Progenitor cell of endocrine pancreas (in vitro differentiated cells): ENCODE measurements at places on chromosomes 3 and 15.
A peak's percentile ranks its signal among the peaks of the same experiment; 100 is the strongest.

GRCh38 chr15:68383161-68384074, 48.5 kb downstream of the ITGA11 start:
- no peak for DNase-seq

DNA sequence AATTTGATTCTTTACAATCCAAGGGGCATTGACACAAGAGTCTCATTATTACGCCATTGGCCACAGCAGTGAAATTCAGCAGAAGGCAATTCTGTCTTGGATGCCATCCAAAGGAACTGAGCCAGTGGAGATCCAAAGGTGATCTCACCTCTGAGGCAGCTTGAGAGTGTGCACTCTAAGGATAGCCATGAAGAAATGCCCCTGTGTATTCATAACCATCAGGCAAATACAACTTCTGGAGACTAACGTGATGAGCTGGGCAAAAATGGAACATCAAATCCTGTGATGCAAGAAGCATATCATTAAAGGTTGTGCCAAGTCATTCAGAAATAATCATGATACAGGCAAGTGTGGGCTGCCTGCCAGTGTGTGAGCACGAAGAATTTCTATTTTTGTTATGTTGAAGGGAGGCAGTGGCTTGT, 41.4 kb downstream of the ROBO2 start:
- DNase-seq: no peak

DNA sequence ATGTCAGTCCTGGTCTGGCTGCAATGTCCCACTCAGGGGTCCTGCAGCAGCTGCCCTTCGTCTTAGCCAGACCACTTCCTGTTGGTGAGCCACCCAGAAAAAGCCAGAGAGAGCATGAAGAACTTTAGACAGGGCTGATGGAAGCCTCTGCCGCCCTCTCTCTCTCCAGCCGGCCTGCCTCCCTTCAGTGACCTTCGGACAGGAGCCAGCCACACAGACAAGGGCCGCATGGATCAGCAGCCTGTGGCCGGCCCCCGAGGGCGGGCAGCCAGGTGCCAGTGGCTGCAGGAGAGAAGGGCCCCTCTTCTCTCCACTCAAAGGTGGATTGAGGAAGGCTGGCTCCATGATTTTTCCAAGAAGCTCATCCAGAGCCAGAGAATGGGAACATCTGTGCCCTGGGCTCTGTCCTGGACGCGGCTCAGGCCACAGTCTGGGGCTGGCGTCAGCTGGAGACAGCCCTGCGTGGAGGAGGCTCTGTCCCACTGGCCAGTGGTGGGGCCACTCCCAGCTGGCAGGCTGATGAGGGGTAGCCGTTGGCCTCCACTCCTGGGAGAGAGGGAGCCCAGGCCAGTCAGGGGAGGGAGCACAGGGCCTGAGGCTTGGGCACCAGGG, 42.9 kb downstream of the ISG20 start:
- DNase-seq: no peak

DNA sequence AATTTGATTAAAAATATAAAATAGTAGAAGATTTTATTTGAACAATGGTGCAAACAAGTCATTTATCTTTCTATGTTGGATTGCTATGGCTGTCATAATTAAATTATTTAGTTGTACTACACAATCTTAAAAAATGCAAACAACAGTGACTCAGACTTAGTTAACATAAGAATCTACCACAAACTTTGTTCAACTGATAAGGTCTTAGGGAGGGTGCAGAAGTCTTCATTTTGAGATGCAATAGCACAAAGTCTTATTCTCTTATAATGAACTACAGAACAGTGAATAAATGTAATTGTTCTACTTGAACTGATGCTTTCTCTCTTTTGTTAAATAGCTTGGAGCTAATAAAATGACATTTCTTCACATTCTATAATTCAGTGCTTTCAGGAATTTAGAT, 482.8 kb upstream of the NAALADL2 start:
- no peak for DNase-seq

GRCh38 chr3:188326111-188326510, 172.2 kb downstream of the LPP start:
- no peak for DNase-seq

- DNase-seq: no peak
Measured at GRCh38 chr3:197362081-197362480, 63.7 kb upstream of the DLG1 start.

DNA sequence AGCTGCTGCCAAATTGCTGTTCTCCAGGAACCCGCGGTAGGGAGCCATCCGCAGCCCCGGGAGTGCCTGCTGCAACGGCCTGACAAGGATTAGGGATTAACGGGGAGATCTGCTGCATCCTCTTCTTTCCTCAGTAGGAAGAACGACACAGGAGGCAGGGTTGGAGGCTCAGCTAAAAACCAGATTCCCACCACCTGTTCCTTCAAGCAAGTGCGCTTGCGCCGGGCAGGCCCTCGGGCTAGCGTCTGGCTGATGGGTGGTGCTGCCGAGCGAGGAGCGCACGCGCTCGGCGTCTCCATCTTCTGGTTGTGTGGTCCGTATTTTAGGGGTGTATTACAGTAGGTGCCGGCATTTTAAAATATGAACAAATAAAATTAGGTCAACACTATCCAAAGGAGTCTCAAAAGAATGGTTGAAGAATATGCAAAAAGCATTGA, 25.4 kb upstream of the SLC25A26 start:
- peak; percentile 33 for DNase-seq

DNA sequence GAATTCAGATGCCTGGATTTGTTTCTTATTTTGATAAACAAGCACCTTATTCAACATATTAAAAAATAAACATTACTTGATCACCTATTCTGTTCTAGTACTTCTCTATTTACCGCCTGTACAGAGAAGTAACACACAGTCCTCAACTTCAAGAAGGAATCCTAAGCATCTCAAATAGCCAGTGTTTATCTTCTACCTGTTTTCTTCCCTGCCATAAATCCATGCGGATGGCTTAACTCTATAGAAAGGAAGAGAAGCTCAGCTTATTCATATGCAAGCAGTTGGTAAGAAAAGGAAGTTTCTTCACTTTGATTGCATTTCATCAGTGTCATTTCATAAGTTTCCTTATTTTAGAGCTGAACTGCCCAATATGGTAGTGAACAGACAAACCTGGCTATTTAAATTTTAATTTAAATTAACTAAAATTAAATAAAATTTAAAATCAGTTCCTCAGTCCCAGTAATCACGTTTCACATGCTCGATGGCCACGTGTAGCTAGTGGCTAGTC, 210.0 kb upstream of the PEX5L start:
- DNase-seq: no peak

DNA sequence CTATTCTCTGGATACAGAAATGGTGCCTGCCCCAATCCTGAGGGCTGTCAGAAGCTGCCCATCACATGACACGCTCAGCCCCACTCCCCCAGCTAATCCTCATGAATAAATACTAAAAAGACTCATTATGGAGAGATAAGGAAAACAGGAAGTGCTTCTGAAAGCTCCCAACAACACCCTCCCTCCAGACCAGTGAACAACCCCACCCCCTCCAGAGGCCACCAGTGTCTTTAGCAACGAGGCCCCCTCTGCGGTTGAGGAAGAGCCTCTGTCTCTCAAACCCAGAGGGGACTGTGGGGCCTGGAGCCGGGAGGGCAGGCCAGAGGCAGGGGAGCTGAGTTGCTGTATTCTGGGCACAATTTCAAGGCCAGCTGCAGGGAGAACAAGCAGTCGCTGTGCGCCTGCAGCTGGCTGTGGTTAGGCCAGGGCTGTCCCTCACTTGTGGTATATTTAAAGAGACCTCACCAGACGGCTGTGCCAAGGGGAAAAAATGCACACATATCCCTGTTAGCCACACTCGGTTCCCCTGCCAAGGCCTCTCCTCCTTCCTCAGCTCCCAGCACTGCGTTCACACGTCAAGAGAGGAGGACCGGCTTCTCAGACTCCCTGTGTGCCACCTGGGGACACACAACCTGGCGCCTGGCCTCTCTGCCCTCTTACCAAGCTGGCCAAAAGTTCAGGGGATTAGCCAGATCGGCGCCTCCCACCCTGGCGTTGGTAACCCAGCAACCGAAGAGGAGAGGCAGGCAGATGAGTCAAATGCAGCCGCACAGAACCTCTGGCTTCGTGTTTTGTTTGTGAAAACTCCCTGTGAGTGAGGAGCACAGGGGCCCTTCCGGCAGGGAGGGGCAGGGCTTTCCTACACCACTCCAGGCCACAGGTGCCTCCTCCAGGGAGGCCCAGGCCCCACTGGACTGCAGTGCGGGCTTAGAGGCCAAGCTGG, 101.2 kb upstream of the ETV5 start:
- DNase-seq: no peak

DNA sequence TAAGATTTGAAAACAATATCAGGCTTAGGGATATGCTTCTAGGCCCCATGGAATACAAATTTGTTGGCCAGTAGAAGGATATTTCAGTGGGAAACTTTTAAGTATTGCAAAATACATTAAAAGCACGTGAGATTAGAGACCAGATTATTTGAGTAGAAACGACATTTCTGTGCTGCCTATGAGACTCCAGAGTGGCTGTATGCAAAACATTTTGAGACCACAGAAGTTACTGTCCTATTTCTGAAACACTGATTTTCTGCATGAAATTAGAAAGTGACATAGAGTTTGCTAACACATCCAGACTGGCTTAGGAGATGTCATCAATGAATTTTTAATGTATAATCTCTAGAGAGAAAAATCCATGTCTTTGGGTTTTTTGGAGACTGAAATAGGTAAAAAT, 99.8 kb downstream of the KCNH8 start:
- DNase-seq: no peak

GRCh38 chr3:9786209-9786739, 6.0 kb downstream of the TADA3 start:
- no peak for DNase-seq

- no peak for DNase-seq
Measured at GRCh38 chr15:69916169-69916785, 181.4 kb downstream of the TLE3 start.

GRCh38 chr15:72176159-72176558, 21.4 kb downstream of the GRAMD2A start:
- no peak for DNase-seq

DNA sequence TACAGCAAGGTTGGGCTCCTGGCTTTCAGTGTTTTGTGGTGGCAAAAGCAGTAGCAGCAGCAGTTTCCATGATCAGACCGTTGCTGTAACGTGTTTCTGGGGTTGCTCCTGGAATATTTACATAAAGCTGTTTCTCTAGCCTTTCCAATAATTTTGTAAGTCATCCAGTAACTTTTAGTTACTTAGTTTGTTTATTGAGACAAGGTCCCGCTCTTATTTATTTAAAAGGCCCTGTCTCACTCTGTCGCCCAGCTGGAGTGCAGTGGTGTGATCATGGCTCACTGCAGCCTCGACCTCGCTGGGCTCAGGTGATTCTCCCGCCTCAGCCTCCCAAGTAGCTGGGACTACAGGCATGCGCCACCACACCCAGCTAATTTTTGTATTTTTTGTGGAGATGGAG, 8.8 kb upstream of the MYO5A start:
- no peak for DNase-seq

DNA sequence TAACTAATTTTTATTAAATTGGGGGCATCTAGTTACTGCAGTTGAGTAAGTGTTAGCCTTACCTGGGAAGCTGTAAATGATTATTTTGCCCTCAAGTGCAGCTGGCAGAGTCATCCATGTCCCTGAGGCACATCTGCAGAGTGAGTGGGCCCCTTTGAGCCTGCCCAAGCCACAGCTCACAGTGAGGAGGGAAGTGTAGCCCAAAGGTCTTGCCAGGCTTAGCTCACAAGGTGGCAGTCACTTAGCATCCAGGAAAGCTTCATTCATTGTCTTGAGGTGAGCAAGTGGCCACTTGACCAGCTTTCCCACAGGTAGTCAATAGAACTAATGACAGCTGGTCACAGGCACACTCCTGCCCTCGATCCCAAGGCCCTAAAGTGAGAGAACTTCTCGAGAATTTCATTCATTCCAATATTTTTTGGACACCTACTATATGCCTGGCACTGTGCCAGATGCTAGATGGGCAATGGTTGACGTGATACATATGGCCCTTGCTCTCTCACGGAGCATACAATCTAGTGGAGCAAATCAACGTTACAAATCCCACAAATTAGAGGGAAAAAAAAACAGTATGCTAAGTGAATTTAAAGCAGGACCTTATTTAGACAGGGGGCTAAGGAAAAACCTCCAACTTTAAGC, 163.3 kb upstream of the IL12A start:
- DNase-seq: no peak

DNA sequence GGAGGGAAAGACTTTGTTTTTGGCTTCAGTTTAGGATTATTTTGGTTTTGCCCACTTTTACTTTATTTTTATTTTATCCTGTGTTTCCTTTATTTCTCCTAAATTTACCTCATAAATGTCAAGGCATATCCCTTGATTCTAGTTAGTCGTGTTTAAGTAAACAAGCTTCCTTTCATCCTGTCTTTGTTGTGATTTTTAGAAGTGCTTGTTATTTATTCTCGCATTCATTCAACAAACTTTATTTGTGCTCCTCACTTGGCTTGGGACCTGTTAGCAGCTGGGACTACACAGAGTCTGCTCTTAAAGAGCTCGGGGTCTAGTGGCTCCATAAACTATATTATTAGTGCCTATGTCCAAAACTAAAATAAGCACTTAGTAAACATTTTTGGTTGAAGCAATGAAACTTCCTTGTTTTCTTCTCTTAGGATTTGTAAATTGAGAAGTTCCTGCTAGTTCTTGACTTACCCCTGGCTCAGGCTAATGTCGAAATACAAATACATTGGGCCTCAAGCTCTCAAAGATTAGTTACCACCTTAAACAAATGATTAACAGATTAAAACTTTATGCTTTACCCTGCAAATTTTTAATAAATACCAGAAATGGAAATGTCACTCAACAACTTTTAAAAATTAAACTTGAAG, 19.0 kb upstream of the DMXL2 start:
- no peak for DNase-seq

- DNase-seq: no peak
Measured at GRCh38 chr3:127275287-127275781, 12.5 kb downstream of the PRR20G start.

- no peak for DNase-seq
Measured at GRCh38 chr3:133264920-133265319, 134.9 kb upstream of the BFSP2 start.

- no peak for DNase-seq
Measured at GRCh38 chr15:78064544-78064943, 13.0 kb downstream of the TBC1D2B start.

GRCh38 chr3:35487376-35487775, 151.9 kb upstream of the ARPP21 start:
- no peak for DNase-seq

- no peak for DNase-seq
Measured at GRCh38 chr15:82764740-82765139, 41.1 kb downstream of the FSD2 start.

GRCh38 chr15:46277451-46277850, 642.6 kb downstream of the SQOR start:
- no peak for DNase-seq

GRCh38 chr3:10505791-10506585, 602 bp upstream of the ATP2B2 start:
- DNase-seq: no peak

DNA sequence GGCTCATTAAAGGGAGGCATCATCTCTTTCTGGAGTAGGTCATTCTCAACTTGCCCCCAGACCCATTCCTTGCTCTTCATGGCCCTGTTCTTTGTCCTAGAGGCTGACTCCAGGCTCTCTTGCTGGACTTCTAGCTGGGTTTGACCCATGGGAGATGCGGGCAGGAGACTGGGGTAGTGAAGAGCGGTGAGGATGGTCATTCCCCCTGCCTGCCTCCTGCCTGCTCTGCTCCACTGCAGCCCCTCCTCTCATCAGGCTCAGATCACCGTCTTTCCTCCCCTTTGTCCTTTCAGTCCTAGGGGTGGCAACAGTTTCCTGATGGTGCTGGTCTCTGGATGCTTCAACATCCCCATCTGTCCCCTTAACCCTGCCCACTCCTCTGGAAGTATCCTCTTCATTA, 170.9 kb downstream of the ABHD5 start:
- no peak for DNase-seq

- no peak for DNase-seq
Measured at GRCh38 chr3:180325958-180326357, 276.0 kb upstream of the TTC14 start.

GRCh38 chr15:77118882-77119321, 48.0 kb upstream of the TSPAN3 start:
- DNase-seq: no peak
